NCI-H82 (cell line): ENCODE measurements at places on chromosomes 1 and 21.

GRCh38 chr1:155049651-155050559 is 1.2 kb upstream of the ADAM15 start:
- no peak for DNase-seq

GRCh38 chr1:36083219-36083618 is 675 bp upstream of the TEKT2 start:
- no peak for DNase-seq

GRCh38 chr1:56025942-56026341 is 553.4 kb downstream of the PLPP3 start:
- DNase-seq = no peak

DNA sequence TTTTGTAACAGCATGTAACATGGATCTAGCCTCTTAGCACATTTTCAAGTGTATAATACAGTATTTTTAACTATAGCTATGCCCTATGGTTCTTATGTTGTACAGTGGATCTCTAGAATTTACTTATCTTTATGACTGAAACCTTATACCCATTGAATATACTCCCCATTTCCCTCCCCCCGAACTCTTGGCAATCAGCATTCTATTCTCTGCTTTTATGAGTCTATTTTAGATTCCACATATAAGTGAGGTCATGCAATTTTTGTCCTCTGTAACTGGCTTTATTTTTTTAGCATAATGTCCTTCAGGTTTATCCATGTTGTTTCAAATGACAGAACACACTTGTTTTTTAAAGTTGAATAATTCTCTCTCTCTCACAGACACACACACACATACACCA is 3.1 kb upstream of the GBP6 start:
- DNase-seq = no peak

DNA sequence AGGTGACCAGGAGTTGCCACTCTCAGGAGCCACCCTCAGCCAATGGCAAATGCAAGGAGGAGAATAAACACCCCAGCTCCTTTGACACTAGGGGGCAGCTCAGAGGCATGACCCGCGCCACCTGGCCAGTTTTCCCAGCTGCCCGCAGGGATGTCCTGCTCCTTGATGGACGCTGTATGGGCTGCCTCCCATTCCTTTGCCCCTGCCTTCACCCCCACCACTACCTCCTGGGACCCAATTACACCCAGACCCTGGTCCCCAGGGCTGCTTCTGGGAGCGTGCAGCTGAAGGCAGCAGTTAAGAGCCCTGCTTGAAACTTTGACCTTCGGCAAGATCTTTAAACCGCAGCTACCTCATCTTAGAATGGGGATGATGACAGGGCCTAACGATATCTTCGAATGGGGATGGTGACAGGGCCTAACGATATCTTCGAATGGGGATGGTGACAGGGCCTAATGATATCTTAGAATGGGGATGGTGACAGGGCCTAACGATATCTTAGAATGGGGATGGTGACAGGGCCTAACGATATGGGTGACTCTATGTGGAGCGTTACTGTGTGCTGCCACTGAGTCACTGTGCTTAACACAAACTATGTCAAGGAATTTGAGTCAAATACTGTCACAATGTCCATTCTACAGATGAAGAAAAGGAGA is 163.0 kb upstream of the KAZN start:
- DNase-seq = no peak
